Right ventricle myocardium superior (tissue), 1 donor: ENCODE measurements at places on chromosomes 12 and 14.

- no peak for DNase-seq
Observed at GRCh38 chr14:35292770-35293561, 784 bp downstream of the PSMA6 start.

GRCh38 chr14:90703841-90704737, 112.1 kb downstream of the TTC7B start:
- DNase-seq: no peak

DNA sequence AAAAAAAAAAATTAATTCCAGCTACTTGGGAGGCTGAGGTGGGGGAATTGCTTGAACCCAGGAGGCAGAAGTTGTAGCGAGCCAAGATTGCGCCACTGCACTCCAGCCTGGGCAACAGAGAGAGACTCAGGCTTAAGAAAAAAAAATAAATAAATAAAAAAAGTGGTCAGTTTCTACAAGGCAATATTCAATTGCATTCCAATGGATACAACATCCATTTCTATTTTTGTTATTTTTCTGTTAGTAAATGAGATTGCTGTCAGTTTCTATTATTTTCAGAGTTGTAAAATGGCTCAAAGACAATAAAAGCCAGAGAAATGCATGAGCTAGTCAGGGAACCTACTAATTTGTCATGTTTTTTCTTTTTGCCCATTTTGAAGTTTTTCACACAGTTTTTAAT, 119.2 kb downstream of the PDE3A start:
- DNase-seq: no peak

DNA sequence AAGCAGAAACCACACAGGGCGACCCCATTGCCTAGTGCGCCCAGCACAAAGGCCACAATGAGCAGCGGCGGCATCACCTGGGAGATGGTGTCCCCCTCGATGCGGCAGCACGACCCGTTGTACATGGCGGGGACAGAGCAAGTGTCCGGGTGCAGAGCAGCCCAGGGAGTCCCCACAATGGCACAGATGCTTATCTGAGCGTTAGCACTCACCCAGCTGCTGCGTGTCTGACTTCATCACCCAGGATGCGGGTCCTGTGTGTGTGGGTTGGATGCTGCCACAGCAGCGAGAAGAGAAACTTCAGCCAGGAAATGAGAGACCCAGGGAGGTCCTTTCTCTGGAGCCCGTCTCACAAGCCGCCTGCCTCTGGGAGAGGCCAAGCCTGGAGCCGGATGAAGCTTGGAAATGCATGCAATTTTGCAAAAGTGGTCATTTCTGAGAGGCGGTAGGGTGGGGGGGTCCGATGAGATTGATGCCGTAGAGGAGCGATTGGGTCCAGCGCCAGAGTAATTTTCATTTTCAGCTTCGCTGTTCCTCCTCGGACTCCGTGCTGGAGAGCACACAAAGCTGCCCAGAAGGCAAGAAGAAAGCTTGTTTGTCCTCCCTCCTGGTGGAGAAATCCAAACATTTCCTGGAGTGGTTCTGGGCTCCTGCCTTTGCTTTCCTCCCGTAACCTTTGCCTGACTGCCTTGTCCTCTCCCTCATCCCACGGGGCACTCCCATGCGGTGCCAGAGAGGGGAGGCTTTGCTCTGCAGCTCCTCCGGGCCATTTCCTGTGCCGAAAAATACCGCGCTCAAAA, at the start of gene HCAR1:
Gene HCAR1 (minus strand): TSS at position 630 of the 800 bp plus-strand sequence. CDS start 505 bp downstream, at position 125.
- no peak for DNase-seq

DNA sequence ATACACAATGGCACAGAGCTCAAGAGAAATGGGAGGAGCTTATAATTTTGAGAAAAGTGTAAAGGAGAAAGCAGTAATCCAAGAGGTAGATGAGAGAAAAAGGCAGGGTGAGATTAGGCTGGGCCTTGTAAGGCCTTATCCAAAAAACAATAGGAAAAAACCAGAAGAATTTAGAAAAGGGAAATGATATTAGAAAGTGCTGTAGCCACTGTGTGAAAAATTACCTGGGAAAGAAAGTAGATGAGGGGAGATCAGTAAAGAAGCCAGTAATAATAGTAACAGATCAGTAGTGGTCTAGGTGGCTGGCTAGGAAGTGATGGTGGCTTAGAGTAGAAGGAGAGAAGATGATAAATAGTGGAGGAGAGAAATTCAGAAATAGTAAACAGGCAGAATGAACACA, 66.3 kb upstream of the CFL2 start:
- DNase-seq: no peak

- no peak for DNase-seq
Observed at GRCh38 chr12:16325426-16325825, 22.0 kb upstream of the MGST1 start.

GRCh38 chr14:33210311-33210710, 271.6 kb downstream of the NPAS3 start:
- no peak for DNase-seq

GRCh38 chr12:131525795-131526508, 184.9 kb upstream of the SFSWAP start:
- DNase-seq: no peak

- no peak for DNase-seq
Observed at GRCh38 chr12:111927346-111927745, 85.3 kb downstream of the MAPKAPK5 start.

GRCh38 chr12:132702640-132703039, 8.0 kb upstream of the PGAM5 start:
- no peak for DNase-seq

DNA sequence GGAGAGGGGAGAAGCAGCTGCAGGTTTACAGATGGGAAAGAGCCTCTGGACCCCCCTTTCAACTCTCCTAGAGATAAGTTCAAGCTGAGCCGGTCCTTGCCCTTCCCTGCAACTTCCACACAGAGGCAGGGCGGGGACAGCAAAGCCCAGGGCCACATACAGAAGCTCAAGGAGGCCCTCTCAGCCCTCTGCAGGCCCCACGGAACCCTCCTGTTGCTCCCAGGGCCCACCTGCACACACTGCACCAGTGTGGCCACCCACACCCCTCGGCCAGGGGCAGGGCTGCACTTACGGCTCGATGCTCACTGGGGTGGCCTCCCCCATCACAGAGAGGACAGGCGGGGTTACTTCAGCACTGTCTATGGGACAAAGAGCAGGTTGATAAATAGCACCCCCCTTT, 13.0 kb upstream of the PNMA1 start:
- DNase-seq: no peak
